ENCODE measurements at places on chromosomes 4 and X.

GRCh38 chr4:187332141-187332540, 608.5 kb upstream of the FAT1 start:
- DNase-seq, result no peak

- DNase-seq, result no peak
Observed at GRCh38 chr4:63558709-63559108, 850.5 kb downstream of the TECRL start.

DNA sequence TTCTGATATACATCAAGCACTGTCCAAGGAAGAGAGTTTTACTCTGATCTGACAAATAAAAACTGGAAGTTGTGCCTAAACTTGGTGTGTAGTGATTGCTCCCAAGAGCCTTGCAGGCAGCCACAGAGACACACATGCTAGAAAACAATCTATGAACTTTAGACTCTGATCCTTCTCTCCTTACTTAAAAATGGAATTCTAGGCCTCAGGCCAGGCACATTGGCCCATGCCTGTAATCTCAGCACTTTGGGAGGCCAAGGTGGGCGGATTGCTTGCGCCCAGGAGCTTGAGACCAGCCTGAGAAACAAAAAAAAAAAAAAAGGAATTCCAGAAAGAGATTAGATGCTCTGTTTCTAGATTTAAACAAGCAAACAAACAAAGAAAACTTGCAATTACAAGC, 45.6 kb upstream of the S100G start:
- DNase-seq, result no peak

DNA sequence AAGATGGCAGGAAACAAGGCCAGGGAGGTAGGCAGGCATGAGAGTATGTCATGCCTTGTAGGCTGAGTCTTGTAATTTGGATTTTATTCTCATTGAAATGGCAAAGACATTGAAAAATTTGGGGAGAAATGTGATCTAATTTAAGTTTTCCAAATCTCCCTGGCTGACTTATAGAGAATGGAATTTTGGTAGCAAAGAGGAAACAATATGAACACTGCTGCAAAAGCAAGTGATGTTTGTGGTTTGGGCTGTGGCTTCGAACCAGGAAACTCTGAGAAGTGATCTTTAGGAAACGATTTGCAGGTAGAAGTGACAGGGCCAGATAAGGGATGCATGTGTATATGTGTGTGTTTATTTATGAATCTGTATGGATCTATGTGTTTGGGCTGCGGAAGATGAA, 35.6 kb downstream of the ARSJ start:
- no peak for DNase-seq

- DNase-seq, result no peak
Observed at GRCh38 chrX:113514906-113515305, 674.3 kb upstream of the AMOT start.

DNA sequence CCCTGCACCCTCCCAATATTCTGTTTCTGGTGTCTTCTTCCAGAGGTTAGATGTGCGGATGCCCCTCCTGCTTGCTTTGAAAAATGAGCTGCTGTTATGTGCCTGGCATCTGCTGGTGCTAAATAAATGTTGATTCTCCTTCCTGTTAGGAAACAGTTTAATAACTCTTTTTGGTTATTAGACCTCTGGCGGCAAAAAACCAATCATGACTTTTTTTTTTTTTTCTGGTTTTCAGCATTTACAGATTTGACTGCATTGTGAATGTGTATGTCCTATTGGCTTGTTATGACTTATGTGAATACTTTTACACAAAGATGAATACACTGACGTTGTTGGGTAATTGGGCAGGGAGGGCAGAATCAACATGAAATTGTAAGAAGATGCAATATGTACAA, 13.6 kb upstream of the TMEM156 start:
- no peak for DNase-seq

DNA sequence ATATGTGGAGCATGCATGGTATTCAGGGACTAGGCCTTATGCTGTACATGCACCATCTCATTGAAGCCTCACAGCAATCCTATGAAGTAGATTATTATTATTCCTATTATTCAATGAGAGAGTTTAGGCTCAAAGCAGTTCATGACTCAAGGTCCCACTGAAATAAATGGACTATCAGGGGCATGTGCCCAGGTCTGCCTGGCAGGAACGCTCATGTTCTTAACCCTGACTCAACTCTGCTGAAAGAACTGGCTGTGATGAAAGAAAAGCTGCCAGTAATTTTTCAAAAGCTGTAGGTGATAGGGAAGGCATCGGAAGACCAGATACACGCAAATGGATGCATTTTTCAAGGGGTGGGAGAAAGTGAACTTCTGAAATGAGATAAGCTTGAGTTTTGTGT, 243.4 kb downstream of the PTTG2 start:
- no peak for DNase-seq

GRCh38 chrX:53031380-53031779, 17.2 kb upstream of the GPR173 start:
- no peak for DNase-seq

DNA sequence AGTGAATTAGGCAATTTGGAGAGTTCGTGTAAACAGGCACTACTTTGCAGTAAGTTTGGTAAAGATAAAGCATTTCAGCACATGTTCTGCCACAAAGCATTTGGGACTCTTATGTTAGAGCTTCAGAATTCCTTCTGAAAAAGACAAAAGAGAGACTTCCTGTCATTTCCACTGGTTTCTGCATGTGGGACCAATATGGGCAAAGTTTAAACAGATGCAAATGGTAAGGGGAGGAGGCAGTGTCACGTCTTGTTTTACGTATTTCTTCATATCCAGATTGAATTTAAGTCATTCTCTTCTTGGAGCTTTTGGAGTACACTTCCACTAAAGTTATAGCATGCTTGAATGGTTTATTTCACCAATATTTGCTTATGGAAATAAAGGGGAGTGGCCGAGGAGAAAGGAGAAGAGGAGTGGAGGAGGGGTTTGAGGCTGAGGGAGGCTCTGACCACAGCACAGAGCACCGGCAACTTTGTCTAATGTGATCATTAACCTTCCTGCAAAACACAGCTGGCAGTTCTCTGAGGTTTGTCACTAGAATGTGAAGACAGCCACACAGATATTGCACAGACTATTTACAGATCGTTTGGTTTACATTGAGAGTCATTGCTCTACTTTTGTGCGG, at the start of gene APELA:
Gene APELA, plus strand, starts transcription at position 479 of the 625 bp plus-strand sequence. CDS start 154 bp downstream, outside the sequence.
- DNase-seq, result peak; percentile 1

DNA sequence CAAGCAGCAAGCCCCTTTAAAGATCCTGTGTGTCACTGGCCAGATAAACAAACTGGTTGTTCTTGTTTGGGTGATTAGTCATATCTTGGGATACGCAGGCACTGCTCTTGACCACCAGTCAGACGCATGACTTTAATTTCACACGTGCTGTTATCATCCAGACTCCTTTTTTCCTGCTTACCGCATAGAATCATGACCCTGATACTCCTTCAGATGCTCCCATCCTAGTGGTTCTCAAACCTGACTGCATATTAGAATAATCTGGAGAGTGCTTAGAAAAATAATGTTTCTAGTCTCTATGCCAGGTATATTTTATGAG, 78.8 kb downstream of the CLDN22 start:
- no peak for DNase-seq

- no peak for DNase-seq
Observed at GRCh38 chrX:133300591-133300990, 82.4 kb upstream of the TFDP3 start.

- DNase-seq, result no peak
Observed at GRCh38 chr4:181619651-181620050, 623.6 kb upstream of the TENM3 start.

- DNase-seq, result no peak
Observed at GRCh38 chr4:184893801-184894571, 68.2 kb upstream of the ACSL1 start.

GRCh38 chrX:132497432-132497831, 8.6 kb upstream of the MBNL3 start:
- DNase-seq, result no peak

DNA sequence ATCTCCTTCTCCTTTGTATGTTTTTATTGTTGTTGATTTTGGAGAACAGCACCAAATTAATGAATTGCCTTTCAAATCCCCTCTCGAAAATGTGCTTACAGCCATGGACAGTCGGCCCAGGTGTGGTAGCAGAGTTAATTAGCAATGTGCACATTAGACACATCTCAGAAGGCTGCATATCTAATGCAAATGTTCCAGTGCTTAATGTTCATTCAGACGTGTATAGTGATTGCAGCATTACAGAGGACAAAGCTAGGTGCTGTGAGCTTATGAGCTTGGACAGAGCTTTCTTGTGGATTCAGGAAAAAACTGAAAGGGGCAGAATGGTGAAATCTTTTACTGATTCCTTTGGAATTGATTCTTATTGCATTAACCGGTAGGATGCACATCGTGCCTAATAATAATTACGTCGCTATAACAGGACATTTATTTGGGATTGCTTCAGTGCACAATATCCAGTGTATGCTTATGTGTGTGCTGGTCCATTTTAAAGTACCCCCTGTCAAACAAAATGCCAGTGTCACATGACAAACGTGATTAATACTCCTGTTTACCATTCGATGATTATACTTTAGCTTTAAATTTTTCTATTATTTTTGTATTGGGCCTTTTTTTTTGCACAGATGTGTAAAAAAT, 552.9 kb upstream of the EPHA5 start:
- no peak for DNase-seq

- DNase-seq, result no peak
Observed at GRCh38 chr4:37891260-37892159, 626 bp downstream of the TBC1D1 start.

Data from HFF-Myc (cell line).